CD4-positive, alpha-beta T cell treated with Interleukin-2 at 100 ng/mL for 4 hours (primary cell): ENCODE measurements at places on chromosomes 1 and 21.

DNA sequence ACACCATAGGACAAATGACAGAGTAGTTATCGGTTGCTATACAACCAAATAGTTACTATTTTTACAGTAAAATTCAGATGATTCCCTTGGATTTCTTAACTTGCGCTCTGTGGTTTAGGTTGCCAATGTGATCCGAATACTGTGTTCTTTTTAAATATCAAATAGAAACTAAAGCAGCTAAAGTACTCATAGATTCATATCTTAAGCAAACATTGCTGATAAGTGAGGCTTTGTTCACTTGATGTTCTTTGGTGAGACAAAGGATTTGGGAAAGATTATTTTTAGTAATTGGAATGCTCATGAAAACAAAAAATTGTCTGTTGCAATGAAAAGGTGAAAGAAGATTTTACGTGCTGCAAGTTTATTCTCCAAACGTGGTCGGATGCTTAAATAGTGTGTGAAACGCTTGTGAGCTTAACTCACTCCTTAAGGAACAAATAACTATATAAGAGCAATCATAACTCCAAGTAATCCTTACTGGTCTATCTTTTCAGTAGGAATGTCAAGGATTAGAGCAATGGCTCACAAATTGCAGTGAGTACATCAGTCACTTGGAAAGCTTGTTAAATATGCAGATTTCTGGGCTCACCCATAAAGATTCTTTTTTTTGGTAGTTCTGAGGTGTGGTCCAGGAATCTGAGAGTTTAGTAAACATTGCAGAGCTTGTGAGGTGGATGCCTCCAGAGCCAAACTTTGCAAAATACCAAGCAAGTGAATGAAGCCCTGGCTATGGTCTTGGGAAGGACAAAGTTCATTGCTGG, 31.8 kb upstream of the PDC start:
- no peak for DNase-seq

DNA sequence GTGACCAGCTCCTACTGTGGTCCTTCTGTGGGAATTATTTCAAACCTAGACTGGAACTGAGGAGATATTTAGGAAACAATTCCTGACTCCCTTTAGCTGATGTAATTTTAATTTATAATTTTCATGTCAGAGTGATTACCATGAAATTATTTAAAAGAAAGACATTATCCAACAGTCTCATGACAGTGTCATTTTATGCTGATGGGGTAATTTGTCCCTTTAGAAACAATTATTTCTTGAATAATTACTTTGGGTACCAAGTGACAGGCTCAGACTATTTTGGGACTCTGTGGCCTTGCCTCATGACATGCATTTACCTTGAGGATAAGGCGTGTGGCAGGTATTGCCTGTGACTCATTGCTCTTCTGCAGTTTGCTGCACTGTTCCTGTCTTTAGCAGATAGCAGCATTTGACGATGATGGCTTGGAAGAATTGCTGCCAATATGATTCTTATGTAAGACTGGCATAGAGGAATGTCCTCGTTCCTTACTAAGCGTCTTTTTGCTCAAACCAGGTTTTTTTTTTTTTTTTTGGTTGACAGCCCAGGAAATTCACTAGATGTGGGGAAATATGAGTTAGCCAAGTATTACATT, 206.0 kb upstream of the HMCN1 start:
- no peak for DNase-seq

DNA sequence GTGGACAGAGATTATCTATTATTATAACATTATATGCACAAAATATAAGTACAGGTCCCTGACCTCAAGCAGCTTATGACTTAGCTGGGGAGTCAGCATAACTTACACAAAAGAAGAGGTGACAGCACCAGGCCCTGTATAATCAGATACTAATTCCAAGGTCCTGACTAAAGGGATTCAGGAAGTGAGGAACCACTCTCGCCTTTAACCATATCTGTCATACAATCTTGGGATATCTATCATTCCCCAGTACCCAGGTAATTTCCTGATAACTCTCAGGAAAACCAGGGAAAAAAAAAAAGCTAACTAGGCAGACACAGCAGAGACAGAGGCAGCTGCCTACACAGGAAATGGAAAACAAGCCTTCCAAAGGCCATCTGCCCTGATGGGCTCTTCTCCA, 78.5 kb upstream of the CAMK1G start:
- DNase-seq, result no peak

- no peak for DNase-seq
These were observed 272.9 kb downstream of the NEGR1 start for GRCh38 chr1:72009173-72010093.

DNA sequence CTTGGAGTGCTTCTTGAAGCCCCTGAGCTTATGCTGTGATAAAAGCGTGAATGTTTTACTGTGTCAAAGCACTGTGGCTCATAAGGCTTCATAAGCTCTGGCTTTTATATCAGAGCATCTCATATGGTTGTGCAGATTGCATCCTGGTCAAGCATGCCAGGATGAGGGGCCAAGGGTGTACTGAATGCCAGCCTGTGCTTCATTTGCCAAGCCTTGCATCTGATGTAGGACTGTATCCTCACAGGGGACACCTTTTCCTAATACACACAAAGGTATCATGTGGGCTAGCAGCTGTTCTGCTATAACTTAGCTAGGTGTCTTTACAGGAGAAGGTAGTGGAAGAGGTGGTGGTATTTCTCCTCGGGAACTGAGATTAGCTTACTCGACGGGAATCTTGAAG, 134.7 kb downstream of the ST6GALNAC3 start:
- DNase-seq, result no peak

DNA sequence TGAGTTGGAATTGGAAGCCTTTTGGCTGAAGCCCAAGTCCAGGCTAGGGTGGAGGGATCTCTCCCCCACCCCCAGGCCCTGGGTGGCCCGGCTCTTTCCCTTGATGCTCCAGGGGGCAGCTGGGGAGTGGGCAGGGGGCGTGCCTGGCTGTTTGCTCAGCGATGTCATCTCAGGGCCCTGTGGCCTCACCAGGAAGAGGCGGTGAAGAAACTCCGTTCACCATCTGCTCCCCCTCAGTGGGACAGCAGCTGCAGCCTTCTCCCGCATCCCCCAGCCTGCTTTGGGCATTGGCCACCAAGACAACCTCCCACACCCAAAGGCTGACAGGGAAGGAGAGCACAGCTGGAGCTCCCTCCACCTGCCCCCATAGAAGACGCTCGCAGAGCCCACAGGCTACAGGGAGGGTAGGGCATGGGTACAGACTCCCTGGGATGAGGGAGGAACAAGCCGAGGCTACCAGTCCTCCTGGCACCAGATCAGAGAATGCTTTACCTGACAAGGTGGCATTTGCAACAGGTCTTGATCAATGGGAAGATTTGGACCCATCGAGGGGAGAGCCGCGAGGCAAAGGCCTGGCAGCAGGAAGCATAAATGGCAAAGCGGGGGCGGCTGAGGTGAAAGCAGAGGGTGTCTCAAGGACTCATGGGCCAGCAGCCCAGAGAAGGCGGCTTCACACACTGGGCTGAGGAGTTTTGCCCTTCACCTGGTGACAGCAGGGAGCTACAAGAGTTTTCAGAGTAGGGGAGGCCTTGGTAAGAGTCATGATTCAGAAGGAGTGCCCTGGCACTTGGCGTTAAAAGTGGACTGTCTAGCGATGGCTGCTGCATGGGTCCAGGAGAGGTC, 6.5 kb upstream of the GUCA2A start:
- DNase-seq, result no peak
